ENCODE measurements at places on chromosomes 5 and 9.
A peak's percentile ranks its signal among the peaks of the same experiment; 100 is the strongest.

GRCh38 chr9:109640580-109641371 lies 139.2 kb upstream of the PALM2AKAP2 start:
- peak overlapping the region; percentile 2 for H3K4me3 ChIP-seq
- H3K36me3 ChIP-seq = no peaks in the 10 kb centered on the region
- peak; percentile 58 for DNase-seq
- H3K4me1 ChIP-seq = peaks cover 4% of the 10 kb centered on the region
- H3K27me3 ChIP-seq = peaks cover 9% of the 10 kb centered on the region

DNA sequence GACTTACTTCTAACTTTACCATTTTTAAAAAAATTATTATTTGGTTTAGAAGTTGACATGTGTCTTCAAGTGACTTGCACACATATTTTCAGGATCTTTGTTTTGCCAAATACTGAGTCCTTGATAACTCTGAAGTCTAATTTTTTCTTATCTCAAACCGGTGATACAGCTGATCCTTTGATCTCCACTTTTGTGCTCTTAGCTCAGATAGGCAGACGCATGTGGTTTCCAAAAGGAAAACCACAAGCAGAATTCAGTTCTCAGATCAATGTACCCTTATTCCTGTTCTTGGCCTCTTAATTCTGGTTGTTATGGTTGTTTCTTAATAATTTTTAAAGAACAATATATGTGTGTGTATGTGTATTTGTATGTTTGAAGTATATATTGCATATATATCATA lies 238.3 kb upstream of the EDIL3 start:
- H3K36me3 ChIP-seq = no peaks in the 10 kb centered on the region
- H3K27ac ChIP-seq = no peak overlapping the region
- no peak for DNase-seq
- peaks cover 18% of the 10 kb centered on the region for H3K4me1 ChIP-seq

DNA sequence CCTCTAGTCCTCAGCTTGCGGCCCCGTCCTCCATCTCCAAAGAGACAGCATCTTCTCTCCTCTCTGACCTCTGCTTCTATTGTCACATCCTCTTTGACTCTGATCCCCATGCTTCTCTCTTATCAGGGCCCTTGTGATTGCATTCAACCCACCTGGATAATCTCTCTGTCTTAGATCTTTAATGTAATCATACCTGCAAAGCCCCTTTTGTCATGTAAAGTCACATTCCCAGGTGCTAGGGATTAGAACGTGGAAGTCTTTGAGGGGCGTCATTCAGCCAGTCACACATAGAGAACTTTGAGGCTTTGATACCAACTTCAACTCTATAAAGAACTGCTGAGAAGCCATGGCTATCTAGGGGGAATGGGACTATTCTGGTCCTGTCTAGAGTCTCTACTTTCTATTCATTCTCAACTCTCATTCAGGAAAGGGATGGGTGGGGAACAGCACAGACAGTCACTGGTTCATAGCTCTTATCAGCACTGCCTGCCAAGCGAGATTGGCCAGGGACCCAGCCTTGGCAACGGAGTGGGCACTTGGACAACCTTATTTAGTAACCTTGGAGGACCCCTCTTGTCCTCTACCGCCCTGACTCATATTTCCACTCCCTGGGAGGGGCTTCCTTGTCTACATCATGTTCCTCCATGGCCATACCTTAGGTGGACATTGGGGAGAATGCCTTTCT lies 29.0 kb downstream of the TAS2R1 start:
- no peak overlapping the region for H3K27ac ChIP-seq
- H3K27me3 ChIP-seq = peaks cover 3% of the 10 kb centered on the region
- peaks cover 11% of the 10 kb centered on the region for H3K4me1 ChIP-seq
- H3K4me3 ChIP-seq = no peak overlapping the region
- H3K36me3 ChIP-seq = no peaks in the 10 kb centered on the region
- DNase-seq = no peak

- no peak overlapping the region for H3K4me3 ChIP-seq
- H3K27me3 ChIP-seq = no peaks in the 10 kb centered on the region
- no peak overlapping the region for H3K27ac ChIP-seq
- H3K36me3 ChIP-seq = no peaks in the 10 kb centered on the region
These were observed 27.8 kb downstream of the MAT2B start for GRCh38 chr5:163533223-163533622.

DNA sequence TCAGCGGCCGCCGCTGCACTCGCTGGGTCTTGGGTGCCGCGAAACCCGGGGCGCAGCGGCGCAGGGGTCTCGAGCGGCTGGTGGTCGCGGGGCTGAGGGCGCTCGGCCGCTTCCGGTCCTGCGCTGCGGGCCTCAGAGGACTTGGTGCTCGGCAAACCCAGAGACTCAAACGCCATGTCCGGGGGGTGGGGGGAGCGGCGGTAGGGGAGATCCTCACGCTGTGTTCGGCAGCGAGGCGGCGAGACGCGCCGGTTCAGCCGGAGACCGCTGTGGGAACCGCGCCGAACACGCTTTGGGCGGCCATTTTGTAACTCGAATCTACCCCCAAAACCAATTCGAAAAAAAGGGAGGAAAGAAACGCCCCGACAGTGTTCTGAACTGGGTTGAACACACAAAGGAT lies 317.5 kb upstream of the CDH18 start:
- no peak for DNase-seq
- H3K4me1 ChIP-seq = peaks cover 8% of the 10 kb centered on the region
- no peaks in the 10 kb centered on the region for H3K27me3 ChIP-seq

- H3K4me3 ChIP-seq = no peak overlapping the region
- DNase-seq = no peak
- H3K27me3 ChIP-seq = no peaks in the 10 kb centered on the region
- no peaks in the 10 kb centered on the region for H3K36me3 ChIP-seq
- no peaks in the 10 kb centered on the region for H3K4me1 ChIP-seq
- no peak overlapping the region for H3K27ac ChIP-seq
These were observed 136.4 kb downstream of the KDM4C start for GRCh38 chr9:6894135-6894534.

DNA sequence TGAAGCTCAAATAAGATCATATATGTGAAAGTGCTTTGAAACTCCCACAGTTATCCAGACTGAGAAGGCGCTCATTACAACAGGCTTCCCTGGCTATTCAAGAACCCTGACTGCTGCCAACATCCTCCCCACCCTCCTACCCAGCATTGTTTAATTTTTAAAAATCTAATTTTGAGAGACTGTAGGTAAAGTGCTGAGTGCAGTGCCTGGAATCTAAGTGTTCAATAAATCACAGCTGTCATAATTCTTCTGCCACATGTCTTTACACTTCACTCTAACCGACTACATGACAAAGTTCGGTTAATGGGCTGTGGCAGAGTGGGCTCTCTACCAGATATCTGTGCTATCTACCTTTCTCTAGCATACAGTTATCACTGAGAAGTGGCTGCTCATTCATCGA lies 255.6 kb upstream of the C9orf72 start:
- no peak overlapping the region for H3K4me3 ChIP-seq
- no peak overlapping the region for H3K27ac ChIP-seq
- no peak for DNase-seq
- no peaks in the 10 kb centered on the region for H3K36me3 ChIP-seq
- H3K4me1 ChIP-seq = no peaks in the 10 kb centered on the region

DNA sequence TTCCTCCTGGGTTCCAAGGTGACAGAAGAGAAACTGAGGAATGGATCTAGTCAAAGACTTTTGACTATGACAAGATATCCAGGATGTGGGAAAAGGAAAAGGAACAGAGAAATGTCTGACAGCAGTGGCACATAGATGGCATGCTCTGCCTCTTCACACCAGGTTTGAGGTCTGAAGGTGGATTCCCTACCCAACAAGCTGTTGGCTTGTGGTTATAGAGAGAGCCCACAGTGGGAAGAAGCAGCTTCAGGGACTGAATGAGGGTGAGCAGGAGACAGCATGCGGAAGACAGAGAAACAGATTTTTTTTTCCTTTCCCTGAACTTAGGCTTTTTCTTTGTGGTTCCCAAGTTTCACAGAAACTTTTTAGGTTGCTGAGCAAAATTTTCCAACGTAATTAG lies 20.6 kb downstream of the IFNW1 start:
- no peak overlapping the region for H3K4me3 ChIP-seq
- H3K27ac ChIP-seq = no peak overlapping the region
- no peak for DNase-seq
- H3K27me3 ChIP-seq = no peaks in the 10 kb centered on the region
- H3K36me3 ChIP-seq = no peaks in the 10 kb centered on the region

- H3K4me3 ChIP-seq = no peak overlapping the region
- no peak for DNase-seq
- H3K27me3 ChIP-seq = peaks cover 7% of the 10 kb centered on the region
- no peaks in the 10 kb centered on the region for H3K4me1 ChIP-seq
- peaks cover 46% of the 10 kb centered on the region for H3K36me3 ChIP-seq
These were observed 15.7 kb downstream of the BRD3OS start for GRCh38 chr9:134040781-134041648.

DNA sequence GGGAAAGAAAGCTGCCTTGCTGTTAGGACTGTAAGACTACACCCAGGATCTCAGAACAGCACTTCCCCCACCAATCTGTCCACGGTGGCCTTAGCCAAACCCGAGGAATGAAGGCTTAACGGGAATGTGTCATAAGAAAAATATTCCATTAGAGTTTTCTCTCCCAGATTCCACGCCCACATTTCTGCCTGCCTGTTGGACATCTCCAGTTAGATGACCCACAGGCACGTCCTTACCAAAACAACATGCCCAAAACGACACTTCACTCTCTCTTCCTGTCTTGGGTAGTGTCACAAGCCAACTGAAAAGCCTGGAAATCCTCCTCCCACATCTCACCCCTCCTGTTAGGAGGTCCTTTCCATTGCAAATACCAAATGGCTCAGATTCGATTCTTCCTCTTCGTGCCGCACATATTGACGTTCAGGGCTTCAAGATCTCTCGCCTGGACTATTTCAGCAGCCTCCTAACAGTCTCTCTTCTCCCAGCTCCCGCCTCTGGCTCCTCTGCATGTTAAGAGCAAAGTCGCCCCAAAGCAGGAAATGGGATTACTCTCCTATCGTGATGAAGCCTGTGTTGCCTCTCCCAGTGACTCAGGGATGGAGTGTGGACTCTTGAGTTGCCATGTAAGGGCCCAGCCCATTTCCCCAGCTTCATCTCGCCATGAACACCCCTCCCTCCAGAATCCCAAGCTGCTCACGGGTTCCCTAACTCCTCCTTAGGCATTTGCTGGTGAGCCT lies 159.3 kb downstream of the NR3C1 start:
- peaks cover 5% of the 10 kb centered on the region for H3K36me3 ChIP-seq
- H3K4me3 ChIP-seq = no peak overlapping the region
- no peak for DNase-seq
- no peaks in the 10 kb centered on the region for H3K4me1 ChIP-seq

DNA sequence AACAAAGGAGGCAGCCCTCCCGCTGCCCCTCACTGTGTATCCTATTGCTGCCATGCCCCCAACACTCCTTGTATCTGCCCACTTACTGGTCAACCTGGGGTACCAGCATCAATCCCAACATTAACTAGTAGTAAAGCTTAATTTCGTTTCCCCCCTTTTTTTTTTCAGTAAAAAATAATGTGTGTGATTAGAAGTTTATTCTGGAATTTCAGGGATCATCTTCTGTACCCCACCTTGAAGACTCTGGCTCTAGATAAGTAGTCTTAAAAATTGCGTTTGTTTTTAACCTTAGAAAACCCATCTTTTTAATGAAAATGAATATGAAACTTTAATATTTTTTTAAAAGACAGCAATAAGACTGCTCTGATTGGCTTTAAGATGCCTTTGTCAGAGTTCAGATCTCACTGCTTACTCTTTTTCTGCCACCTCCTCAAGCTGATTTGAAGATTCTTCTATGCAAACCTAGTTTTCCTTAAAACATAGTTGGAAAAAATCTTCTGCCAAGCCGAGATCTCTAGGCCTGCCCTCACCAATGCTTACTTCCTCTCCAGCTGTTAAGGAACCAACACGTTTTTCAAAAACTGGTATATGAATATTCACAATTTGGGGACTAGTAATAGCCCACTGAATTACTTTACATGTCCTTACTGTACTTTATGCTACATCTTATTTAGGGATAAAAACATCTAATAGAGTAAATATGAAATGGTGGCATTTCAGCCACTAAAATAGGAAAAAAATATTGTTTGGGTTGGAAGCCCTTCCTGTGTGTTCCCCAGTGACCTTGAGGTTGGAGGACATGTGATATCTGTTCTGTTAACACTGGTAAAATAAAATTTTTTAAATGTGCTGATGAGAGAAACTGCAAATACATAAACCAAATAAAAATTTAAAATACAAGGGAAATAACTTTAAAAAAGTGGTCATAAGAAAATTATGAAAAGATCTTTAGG lies 4.0 kb upstream of the RHOBTB3 start:
- H3K4me1 ChIP-seq = peaks cover 30% of the 10 kb centered on the region
- no peak for DNase-seq
- H3K27me3 ChIP-seq = peaks cover 5% of the 10 kb centered on the region
- H3K27ac ChIP-seq = no peak overlapping the region
- H3K36me3 ChIP-seq = peaks cover 8% of the 10 kb centered on the region
- H3K4me3 ChIP-seq = no peak overlapping the region

DNA sequence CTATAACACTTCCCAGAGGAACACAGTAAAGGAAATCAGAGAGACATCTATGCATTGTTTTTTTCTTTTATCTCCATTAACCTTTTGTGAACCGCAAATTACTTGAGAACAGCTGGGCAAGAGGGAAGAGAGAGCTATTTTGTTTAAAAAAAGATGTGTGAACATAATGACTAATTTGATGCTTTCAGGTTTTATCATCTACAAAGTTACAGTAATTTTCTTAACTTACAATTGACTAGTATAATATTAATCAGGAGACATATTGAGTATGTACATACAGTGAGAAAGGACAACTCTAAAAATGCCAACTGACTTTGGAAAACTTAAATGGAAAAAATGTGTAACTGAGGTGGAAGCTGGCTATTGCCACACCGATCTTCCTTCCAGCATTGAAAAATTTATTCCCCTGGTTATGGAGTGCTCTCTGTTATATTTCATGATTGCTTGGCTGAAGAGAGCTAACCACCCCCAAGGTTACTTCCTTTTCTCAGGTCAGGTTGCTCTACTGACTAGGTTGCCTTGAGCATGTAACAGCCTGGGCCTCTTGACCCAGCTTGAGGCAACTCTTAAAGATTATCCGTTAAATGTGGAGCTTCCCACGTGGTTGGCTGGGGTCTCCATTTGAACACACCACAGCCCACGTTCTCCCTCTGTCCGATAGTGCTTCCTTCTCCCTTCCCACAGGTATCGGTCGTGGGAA lies 62.6 kb upstream of the C6 start:
- H3K4me3 ChIP-seq = no peak overlapping the region
- H3K27me3 ChIP-seq = no peaks in the 10 kb centered on the region
- DNase-seq = no peak
- H3K4me1 ChIP-seq = peaks cover 2% of the 10 kb centered on the region
- H3K27ac ChIP-seq = no peak overlapping the region
- no peaks in the 10 kb centered on the region for H3K36me3 ChIP-seq

- peaks cover 6% of the 10 kb centered on the region for H3K4me1 ChIP-seq
- no peaks in the 10 kb centered on the region for H3K27me3 ChIP-seq
- no peak for DNase-seq
- H3K4me3 ChIP-seq = no peak overlapping the region
- no peak overlapping the region for H3K27ac ChIP-seq
These were observed 44.7 kb upstream of the TMEM215 start for GRCh38 chr9:32738501-32739172.

DNA sequence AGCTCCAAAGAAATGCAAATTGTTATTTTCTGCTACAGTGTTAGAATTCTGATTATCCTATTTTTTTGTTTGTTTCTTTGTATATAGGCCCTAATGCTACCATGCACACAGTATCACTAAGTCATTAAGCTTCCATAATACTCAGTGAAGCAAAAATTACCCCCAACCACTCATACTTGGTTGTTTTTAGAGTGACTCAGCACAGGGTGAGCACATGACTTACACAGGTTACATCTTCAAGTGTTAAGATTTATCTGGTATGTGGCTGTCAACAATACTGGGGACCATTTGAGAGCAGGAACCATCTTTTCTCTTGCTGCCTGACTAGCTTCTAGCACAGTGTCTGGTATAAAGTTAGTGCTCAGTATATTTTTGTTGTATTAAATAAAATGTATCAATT lies 255.8 kb upstream of the SLC24A2 start:
- no peak for DNase-seq
- H3K4me3 ChIP-seq = no peak overlapping the region
- no peak overlapping the region for H3K27ac ChIP-seq
- no peaks in the 10 kb centered on the region for H3K36me3 ChIP-seq
- H3K4me1 ChIP-seq = peaks cover 11% of the 10 kb centered on the region
